ENCODE measurements at places on chromosomes 16 and 17. TPM values are rescaled to one million over a fixed set of nuclear protein-coding genes. Genes with fewer than 3 reads are reported as not detected.

GRCh38 chr16:83623091-83623730, 184.6 kb upstream of the HSBP1 start:
- no peak for DNase-seq

The TMEM114 gene
- total RNA-seq: not detected

DNA sequence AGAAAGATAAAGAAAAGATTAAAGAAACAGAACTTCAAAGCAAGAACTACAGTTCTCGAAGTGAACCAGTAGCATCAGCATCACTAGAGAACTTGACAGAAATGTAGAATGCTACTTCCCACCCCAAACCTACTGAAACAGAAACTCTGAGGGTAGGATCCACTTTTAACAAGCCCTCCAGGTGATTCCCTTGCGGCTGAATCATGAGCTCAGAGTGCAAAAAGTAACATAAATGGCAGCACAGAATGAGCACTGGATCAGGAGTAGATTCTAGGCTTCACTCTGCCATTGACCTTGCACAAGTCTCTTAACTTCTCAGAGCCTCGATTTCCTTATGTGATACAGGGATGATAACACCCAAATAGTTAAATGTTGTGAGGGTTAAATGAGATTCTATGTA, 5.8 kb downstream of the TOM1L2 start:
- no peak for DNase-seq

- no peak for DNase-seq
Observed at GRCh38 chr17:39485555-39485954, 24.3 kb downstream of the CDK12 start.

- no peak for DNase-seq
Observed at GRCh38 chr16:84959784-84960417, 51.4 kb downstream of the ZDHHC7 start.

GRCh38 chr16:79564671-79565107, 35.8 kb downstream of the MAF start:
- no peak for DNase-seq

The CSH2 gene
- total RNA-seq: not detected

DNA sequence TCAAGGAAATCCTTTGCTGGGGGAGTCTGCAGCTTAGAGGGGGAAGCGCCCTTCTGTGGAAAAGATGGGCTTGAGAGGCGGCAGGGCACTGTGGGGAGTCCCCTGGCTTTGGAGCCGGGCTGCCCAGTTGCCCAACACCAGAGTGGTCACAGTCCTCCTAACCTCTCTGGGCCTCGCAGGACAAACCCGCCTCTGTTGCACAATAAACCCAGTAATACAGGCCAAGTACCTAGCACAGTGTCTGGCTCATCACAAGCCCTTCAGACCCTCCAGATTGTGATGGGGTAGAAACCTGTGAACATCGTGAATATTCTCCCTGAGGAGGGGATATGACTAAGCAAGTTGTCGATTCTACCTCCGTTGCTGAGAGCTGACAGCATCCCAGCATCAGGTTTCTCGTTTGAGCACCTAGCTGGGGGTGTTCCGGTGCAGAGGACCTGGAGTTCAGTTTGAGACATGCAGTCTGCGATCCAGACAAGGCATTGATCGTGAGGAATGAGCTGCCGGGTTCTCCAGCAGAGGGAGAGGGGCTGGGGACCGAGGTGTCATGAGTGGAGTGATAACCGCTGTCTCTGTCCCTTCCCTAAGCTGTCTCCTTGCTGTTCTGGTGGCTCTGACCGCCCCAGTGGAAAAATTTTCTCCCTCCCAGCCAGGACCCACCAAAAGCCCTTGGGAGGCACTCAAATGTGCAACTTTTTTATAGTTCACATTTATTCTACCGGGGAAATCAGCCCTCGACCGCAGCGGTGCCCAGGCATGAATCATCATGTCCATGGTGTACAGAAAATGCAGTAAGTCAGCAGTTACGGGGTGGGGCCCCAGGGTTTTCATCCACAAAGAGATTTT, 161.9 kb downstream of the WSCD1 start:
- peak; percentile 43 for DNase-seq

GRCh38 chr17:80859002-80859941, 132.4 kb upstream of the CHMP6 start:
- peak; percentile 73 for DNase-seq

The TP53TG3C gene
- total RNA-seq: not detected

The JUP gene
- 17.3 TPM for total RNA-seq

The FBXW10 gene
- total RNA-seq: not detected

DNA sequence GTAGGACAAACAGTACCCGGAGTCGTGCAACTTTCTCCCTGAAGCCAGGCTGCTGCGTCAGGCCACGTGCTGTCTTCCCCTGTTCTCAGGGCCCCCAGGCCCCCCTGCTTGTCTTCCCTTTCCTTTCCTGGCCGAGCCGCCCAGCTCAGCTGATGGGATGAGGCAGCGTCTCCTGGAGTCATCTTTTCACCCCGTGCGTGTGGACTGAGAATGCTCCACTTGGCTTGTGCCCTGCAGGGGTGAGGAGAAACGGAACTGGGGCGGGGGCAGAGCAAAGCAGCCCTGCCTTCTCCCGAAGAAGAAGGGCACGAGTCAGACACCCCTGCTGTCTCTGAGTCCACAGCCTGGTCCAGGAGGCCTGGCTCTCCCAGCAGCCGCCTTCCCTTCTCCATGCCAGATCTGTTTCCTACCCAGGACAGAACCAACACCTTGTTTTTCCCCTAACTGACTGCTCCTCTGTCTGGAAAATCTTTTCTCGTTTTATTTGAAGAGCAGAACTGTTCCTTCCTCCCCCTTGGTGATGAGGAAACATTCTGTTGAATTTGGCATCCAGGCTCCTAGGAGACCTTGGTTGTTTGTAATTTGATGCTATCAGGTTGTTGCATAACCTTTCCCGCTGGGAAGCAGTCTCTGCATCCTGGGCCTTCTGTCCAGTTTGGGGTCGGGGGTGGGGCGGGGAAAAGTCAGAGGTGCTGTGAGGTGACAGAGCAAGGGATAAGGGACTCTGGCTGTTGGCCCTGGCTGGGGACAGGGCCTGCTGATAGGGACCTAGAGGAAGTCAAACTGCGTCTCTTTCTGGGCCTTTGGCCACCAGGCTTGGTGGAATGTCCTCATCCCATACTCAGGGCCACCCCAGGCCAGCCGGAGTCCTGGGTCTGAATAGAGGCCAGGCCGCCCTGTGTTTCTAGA, 78.8 kb downstream of the WIPI1 start:
- DNase-seq: peak; percentile 92

The NHLRC4 gene
- total RNA-seq: 5.4 TPM

The HSPB9 gene
- not detected for total RNA-seq

GRCh38 chr17:4074831-4075495, 67.9 kb downstream of the ZZEF1 start:
- DNase-seq: no peak

- peak; percentile 88 for DNase-seq
Observed at GRCh38 chr16:2147981-2148671, at the start of gene RAB26. TSS of gene RAB26 (plus strand) at chr16:2148625. CDS start at chr16:2148784, 159 bp downstream.

- DNase-seq: no peak
Observed at GRCh38 chr17:81388612-81389367, 6.5 kb upstream of the BAHCC1 start.

DNA sequence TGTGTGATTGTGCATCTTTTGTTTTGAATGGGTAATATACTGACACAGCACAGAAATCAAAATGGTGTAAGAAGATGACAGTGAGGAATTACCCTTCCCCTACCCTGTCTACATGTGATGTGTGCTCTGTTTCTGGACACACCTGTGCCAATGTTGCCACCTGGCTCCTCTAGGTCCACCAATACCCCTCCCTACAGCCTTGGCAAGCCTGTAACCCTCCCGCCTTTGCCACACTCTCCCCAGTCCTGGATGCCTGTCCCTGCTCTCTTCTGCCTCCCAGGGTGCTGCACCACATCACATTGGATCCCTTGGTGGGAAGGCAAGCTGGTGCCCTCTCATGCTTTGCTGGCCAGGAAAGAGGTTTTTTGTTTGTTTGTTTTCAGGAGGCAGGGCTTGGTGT, 289.5 kb upstream of the N4BP1 start:
- no peak for DNase-seq

The CANT1 gene
- total RNA-seq: 48.1 TPM

DNA sequence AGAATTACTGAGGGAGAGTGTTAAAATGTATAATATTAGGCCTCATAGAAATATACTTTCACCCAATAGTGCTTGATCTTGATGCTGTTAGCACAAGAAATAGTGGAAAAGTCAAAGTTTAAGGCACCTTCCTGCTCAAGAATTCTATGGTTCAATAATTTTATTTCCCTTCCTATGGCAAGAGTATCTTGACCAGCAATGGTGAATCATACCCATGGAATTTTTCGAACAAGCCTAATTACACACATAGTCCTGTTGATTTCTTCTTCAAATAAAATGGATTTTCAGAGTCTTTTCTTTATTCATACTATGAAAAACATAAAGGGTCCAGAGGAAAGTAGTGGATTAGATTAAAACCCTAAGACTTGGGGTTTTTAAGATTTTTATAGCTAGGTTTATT, 810.6 kb downstream of the CDH11 start:
- no peak for DNase-seq

- peak; percentile 80 for DNase-seq
Observed at GRCh38 chr16:88792668-88793250, 7.7 kb upstream of the PIEZO1 start.

- peak; percentile 17 for DNase-seq
Observed at GRCh38 chr16:24918641-24919040, 72.9 kb downstream of the SLC5A11 start.

DNA sequence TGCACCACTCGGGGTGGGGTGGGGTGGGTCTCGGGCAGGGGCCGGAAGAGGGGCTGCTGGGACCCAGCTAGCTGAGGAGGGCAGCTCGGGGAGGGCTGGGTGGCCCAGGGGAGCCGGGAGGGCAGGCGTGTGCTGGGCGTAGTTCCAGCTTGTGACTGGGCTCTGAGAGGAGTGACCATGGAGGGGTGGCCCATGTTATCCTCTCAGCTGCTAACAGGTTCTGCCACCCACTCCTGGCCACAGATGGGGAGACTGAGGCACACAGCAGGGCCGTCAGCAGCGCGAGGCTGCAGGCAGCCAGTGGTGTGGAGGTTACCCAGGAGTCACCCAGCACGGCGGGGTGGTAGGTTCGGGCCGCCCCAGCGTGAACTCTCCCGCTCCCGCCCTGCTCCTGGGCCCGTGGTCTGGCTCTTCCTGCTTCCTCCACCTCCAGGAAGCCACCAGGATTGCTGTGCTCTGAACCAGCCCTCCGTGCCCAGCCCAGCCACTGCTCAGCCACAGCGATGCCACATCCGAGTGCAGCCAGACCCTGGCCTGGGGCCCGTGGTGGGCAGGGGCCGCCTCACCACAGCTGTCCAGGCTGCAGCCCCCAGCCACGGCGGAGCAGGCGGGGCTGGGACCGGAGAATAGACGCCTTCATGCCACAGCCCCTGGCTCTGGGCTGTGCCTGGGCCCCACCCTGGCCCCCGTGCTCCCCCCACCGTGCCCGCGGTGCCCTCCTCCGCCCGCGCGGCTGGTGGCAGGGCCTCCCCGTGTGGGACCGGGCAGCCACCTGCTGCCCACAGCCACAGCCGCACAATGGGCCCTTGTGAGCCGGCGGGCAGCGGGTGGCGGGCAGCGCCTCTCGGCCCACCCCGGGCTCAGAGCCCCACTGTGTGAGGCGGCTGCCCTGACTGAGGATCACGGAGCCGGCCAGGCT, 26.3 kb upstream of the SSTR5 start:
- DNase-seq: no peak

GRCh38 chr16:28910086-28911031, 14.7 kb downstream of the RABEP2 start:
- no peak for DNase-seq

GRCh38 chr16:69501956-69502745, 63.6 kb upstream of the NFAT5 start:
- no peak for DNase-seq

DNA sequence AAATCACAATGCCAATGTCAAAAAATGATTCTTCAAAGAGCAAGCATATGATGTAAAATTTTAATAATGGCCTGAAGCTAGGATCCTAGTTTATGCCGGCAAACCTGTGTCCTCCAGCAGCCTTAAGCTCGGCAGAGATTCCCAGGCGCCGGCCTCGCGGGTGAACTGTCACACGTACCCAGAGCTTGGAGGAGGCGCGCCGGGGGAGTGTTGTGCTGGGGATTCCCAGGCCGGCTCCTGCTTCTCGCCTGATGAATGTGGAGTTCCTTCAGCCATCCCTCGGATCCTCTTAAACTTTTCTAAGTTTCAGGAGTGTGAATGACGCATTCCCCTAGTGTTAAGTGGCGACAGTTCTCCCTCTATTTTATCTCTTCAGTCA, 19.1 kb upstream of the NTN1 start:
- no peak for DNase-seq

GRCh38 chr16:70573451-70574121, 50.0 kb downstream of the SF3B3 start:
- no peak for DNase-seq

The IL17C gene
- total RNA-seq: not detected

- no peak for DNase-seq
Observed at GRCh38 chr17:48541577-48542113, 3.3 kb downstream of the HOXB2 start.

DNA sequence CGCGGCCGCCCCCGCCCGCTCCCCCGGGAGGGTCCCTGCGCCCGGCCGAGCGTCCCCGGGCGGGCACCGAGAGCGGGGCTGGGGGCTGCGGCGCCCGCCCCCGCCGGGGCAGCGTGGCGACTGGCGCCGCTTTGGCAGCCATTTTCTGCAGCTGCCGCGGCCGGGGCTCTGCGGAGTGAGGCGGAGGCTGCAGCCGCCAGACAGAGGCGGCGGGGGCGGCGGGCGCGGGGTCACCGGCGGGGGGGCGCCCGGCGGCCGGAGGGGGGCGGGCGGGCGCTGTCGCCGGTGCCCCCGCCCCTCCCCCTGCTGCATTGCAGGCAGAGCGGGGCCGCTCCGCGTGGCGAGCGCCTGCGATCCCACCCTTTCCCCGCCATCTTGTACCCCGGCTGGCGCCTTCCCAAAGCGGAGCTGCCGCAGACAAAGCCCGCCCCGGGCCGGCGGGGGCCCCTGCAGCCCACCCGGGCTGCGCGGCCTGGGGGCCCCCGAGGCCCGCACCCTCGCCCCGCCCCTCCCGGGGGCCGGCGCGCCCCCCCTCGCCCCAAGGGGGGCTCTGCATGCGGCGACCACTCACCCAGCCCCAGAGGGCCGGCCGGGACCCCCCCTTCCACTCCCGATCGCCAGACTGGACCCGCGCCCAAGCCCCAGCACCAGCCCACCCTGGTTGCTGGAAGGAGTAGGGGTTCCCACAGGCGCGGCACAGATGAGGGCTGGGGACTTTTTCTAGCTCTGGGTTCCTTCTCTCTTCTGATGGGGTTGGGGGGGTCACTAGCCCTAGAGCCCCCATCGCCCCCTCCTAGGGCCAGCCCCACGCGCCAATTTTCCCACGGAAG, 16.6 kb upstream of the CBX8 start:
- DNase-seq: no peak

The DOC2B gene
- total RNA-seq: 13.7 TPM

Data from spleen (tissue), 13 donors.